ENCODE measurements at places on chromosomes 3 and 15.

DNA sequence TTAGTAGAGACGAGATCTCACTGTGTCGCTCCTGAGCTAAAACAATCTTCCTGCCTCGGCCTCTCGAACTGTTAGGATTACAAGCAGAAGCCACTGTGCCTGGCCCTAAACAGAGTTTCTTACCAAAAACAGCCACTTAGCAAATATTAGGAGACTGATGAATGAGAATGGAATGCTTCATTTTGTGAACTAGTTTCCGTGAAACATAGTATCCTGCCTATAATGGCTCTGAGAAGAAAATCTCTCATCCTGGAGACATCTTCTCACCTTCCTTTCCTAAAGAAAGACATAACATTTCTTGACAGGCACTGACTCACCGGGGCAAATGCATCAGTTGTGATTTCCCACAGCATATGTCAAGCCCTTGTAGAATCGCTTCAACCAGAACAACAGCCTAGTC, 44.9 kb downstream of the GJD2 start:
- DNase-seq: no peak

DNA sequence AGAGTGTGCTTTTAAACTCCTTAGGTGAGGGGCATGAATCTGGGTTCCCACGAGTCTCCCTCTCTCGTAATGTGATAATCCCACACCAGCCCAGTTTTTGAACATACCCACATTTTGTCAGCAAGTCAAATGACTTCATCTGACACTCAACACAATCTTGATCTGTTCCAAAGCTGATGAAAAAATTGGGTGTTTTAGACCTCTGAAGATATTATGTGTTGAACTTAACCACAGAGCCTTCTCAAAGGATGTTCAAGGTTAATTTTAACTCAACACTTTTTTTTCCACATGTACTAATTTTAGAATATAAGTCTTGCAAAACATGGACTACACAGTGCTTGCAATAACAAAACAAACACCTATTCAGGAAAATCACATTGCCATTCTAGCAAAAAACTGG, 123.1 kb downstream of the TGFBR2 start:
- no peak for DNase-seq

DNA sequence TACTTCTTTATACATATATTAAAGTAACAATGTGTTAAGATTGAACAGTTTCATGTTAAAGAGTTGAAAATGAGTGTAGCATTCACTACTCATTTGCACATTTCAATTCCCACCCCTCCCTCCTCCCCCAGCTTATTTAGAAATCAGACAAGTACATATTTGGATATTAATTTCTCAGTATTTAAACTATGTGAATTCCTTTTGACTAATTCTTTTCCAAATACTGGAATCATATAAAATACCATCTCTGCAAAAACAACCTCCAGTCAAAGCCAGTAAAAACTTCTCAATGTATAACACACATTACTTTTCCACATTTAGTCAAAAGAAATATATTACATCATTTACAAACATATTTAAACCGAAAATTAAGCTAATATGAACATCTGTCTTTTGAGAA, 25.5 kb upstream of the SHC4 start:
- DNase-seq: no peak

DNA sequence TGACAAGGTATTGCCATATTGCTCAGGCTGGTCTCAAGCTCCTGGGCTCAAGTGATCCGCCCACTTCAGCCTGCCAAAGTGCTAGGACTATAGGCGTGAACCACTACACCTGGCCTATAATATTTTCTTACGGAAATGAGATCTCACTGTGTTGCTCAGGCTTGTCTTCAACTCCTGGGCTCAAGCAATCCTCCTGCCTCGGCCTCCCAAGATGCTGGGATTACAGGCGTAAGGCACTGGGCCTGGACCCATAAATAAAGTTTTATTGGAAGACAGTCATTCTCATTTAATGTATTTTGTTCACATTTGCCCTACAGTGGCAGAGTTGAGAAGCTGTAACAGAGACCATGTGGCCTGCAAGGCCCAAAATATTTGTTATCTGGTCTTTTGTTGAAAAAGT, 142.1 kb downstream of the RBPMS2 start:
- DNase-seq: no peak

DNA sequence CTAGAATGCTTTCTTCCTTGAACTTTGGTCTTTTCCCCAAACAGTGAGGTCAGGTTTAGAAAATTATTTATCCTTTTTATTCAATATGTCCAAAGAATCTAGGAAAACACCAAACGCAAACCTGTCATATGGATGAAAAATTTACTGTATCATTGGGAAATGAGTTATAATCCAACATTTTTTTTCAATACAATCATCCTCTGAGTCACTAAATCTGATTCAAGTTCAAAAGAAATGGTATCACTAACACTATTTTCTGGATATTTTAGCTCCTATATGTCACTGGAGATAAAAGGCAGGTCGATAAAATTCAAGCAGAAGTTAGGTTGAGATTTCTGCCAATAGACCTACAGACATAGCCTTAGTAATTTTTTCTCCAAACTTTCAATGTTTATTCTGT, 591.6 kb upstream of the AGTR1 start:
- no peak for DNase-seq

GRCh38 chr3:69463531-69463930, 77.6 kb upstream of the FRMD4B start:
- DNase-seq: no peak

- no peak for DNase-seq
Observed at GRCh38 chr15:92747047-92747446, 91.5 kb upstream of the FAM174B start.

DNA sequence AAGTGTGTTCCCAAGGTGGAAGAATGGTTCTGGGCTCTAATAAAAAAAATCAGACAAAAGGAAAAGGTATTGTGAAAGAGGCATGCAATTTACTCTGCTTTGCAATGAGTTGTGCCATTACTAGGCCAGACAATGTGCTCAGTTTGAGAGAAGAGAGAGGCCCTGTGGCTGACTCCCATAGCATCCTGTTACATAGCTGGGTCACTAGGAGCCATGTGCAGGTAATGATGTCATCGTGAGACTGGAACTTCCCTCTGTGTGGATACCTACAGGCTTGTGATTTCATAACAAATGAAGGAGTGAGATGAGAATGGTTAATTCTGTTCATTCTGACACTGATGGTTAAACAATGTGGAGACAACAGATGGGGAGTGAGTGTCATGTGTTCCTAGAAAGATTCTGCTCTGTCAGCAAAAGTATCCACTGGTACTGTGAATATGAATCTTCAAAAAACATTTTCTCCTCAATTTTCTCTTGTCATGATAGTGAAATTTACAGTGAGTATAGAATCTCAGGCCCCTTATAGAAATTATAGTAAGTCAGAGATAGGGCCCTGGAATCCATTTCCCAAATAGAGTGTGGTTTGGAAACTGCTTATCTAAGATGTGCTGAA, 648.7 kb upstream of the DPPA4 start:
- no peak for DNase-seq

GRCh38 chr15:90684281-90684680, 32.9 kb upstream of the BLM start:
- DNase-seq: no peak

Measured in inflammatory macrophage (primary cell).